NCI-H1092 treated with DMSO at 0.1 percent for 48 hours (cell line): ENCODE measurements at places on chromosomes 5 and 9.
A peak's percentile ranks its signal among the peaks of the same experiment; 100 is the strongest.

- DNase-seq: no peak
Observed at GRCh38 chr5:170573114-170573513, 69.3 kb downstream of the KCNIP1 start.

DNA sequence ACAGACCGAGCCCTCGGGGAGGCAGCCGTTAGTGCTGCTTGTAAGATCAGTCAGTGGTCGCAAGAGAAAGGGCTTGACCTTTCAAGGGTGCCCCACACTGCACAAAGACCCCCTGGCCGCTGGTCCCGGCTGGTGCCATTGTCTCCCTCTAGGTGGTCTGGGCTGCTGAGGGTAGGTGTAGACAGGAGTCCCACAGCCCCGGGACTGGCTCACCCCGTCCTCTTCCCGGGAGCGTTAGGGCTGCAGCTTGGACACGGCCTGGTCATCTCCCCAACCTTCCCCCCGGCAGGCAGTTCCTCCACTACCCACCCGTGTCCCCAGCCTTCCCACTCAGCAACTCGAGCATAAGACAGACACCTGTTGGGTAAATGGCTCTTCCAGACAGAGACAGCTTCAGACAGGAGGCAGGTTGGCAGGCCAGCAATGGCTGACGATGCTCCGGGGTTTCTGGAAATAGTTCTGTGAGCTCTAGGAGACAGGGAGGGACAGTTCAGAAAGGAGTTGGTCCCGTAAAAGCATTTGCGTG is 15.3 kb upstream of the TMEM250 start:
- DNase-seq: no peak

- no peak for DNase-seq
Observed at GRCh38 chr9:32698706-32699277, 63.3 kb upstream of the TAF1L start.

- no peak for DNase-seq
Observed at GRCh38 chr9:129392093-129392541, 214.1 kb upstream of the IER5L start.

DNA sequence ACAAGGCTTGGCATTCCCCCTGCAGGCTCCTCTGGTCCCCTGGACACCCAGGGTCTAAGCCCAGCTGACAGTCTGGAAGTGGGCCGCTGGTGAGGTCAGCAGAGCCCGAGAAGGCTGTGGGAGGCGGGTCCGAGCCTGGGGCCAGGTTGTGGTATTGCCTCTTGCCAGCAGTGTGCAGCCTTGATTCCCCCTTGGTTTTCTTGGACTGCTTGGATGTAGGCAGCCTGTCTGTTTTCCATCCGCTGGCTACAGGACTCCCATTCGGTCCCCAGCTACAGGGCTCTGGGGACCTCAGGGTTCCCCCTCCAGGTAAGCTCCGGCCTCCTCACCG is 1.6 kb downstream of the AIF1L start:
- DNase-seq: no peak

DNA sequence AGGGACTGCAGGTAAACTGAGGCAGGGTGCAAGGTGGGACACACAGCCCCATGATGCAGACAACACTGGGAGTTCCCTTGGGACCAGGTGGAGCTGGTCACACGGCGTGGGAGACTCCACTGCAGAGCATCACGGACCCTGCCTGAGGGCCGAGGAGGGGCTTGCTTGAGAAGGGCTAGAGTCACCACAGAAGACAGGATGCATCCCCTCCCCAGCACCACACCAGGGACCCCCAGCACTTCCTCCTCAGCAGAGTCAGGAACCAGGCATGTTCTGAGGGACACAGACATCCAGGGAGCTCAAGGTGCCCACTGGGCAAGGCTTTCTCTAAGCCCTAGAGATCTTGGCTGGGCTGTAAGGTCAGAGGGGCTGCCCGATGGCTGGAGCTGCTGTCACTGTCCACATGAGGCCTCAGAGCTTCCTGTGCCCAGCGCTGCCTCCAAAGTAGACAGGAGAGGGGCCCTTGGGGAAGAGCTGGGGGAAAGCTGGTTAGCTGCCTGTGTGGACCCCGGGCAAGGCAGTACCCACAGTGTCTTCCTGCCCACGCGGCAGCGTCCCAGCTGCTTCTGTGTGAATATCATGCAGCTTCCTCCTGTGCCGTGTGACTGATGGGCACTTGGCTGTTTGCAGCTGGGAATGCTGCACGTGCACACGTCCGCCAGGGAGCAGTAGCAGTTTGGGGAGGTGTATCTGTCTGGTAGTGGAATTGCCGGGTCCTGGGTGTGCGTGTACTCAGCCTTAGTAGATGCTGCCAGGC is 176.6 kb downstream of the CACNA1B start:
- DNase-seq: no peak

- DNase-seq: peak; percentile 66
Observed at GRCh38 chr5:55226027-55226933, 835 bp downstream of the MCIDAS start.

DNA sequence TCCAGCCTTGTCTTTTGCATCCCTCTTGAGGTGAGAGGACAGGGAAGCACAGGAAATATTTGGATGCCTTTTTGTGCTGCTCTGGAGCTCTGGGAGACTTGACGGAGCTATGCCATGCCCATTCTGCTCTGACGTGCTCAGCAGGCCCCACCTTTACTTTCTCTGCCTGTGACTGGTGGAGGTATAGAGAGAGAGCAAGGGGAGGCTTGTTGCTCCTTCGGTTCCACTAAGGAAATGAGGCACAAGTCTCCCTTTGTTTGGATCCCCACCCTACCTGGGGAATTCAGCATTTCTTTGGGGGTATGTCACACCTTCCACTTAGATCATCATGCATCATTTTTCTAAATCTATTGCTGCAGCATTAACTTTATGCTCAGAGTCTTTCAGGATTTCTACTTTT is 121.8 kb upstream of the CNTLN start:
- no peak for DNase-seq

DNA sequence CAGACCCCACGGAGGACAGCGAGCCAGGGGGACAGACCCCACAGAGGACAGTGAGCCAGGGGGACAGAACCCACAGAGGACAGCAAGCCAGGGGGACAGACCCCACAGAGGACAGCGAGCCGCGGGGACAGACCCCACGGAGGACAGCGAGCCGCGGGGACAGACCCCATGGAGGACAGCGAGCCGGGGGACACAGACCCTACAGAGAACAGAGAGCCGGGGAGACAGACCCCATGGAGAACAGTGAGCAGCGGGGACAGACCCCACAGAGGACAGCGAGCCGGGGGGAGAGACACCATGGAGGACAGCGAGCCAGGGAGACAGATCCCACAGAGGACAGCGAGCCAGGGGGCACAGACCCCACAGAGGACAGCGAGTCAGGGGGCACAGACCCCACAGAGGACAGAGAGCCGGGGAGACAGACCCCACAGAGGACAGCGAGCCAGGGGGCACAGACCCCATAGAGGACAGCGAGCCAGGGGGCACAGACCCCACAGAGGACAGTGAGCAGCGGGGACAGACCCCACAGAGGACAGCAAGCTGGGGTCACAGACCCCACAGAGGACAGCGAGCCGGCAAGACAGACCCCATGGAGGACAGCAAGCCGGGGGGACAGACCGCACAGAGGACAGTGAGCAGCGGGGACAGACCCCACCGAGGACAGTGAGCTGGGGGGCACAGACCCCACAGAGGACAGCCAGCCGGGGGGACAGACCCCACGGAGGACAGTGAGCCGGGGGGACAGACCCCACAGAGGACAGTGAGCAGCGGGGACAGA is 4.4 kb upstream of the ZDHHC11 start:
- DNase-seq: no peak

DNA sequence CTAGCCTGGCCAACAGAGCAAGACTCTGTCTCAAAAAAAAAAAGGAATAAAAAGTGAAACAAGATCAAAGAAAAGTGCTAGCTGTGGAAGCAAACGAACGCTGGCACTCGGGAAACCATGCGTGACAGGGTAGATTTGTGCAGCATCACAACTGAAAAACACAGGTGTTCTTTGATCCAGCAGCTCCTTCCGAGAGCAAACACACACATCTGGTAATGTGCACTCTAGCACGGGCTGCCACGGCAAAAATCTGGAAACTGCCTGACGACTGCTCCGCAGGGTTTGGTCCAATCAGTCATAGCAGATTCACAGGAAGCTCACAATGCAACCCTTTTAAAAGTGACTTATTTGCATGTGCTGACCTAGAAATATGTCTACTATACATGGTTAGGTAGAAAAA is 80.0 kb downstream of the SYK start:
- DNase-seq: no peak

- no peak for DNase-seq
Observed at GRCh38 chr5:145660897-145661640, 174.1 kb downstream of the PRELID2 start.

- DNase-seq: no peak
Observed at GRCh38 chr5:172860520-172861443, 26.7 kb downstream of the ERGIC1 start.

DNA sequence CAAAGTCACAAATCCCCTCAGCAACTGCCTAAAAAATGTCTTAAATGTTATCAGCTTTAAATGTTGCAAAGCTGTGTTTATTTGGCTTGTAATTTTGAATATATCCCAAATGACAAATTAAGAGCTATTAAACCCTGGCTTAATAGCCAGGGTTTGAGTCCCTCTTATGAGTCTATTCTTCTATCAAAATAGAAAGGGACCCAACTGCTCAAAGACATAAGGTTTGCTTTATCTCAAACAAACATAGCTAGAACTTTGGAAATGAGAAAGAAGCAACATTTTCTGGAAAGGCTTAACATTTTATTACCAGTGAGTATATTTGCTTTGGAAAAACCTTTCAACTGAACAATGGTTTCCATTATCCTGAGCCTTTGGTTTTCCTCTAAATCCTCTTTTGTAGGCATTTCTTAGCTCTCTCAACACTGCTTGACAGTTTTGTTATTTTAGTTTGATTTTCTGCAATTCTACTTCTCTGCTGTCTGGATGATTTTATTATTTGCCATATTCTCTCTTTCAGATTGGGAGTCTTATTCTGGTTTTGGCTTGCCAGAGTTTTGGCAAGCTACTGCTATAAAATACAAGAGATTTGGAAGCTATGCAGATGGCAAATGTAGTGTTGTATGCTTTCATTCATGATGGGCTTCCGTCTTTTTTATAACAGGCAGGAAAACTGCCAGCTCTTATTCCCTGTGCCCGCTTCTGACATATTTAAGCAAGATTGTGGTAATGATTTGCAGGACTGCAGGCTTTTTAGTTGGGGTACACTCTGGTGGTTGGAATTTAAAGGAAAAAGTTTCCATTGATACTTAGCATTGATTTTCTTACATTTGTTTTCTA is 734.9 kb downstream of the DTWD2 start:
- peak; percentile 59 for DNase-seq

GRCh38 chr5:10860645-10861422 is 99.8 kb upstream of the DAP start:
- DNase-seq: no peak

GRCh38 chr9:81871695-81872094 is 56.5 kb upstream of the SPATA31D4 start:
- no peak for DNase-seq

DNA sequence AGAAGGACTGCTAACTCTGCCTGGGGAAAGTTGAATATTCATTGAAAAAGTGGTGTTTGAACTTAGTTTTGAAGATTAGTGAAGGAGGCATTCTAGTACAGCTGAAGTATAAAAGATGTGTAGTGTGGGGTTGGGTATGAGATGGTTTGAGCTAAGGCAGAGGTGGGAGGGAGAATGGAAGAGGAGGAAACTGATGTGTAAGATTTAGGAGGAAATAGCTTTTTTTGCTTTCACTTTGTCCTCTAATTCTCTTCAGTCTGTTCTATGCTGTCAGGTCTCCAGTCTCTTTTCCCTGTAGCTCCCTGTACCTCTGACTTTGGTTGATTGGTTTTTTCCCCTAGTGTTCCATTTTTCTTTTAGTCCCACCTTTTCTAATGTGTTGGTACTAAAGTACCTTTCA is 9.0 kb downstream of the CREBRF start:
- no peak for DNase-seq

DNA sequence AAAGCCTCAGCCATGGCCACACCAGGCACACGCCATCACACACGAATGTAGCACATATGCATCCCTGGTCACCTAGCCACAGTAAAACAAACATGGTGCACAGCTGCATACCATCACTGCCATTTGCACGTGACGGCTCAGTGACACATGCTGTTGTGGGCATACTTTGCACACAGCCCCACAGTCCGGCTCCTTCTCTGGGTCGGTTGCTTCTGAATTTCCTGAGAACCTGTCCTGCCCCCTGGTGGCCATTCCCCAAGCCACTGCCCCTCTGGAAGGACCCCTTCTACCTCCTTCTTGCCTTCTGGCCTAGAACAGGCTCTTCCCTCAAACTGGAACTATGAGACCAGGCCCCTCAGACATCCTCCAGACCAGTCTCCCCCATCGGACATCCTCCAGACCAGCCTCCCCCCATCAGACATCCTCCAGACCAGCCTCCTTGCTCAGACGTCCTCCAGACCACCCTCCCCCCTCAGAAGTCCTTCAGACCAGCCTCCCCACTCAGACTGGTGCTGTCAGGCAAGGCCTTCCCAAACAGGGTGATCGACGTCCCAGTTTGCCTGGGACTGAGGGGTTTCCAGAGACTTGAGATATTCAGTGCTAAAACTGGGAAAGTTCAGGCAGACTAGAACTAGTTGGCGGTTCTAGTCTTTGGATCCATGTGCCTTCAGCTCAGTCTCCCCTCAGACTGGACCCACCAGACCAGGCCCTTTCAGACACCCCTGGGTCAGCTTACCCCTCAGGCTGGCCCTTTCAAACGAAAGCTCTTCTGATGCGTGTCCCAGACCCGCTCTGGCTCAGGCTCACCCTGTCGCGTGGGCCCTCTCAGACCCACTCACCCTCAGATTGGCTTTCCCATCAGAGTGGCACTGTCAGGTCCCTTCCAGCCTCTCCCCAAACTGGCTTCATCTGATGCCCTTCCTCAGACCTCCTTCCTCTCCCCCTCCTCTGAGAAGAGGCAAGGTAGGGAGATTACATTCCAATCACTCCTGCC is 24.3 kb upstream of the ENHO start:
- DNase-seq: peak; percentile 55

DNA sequence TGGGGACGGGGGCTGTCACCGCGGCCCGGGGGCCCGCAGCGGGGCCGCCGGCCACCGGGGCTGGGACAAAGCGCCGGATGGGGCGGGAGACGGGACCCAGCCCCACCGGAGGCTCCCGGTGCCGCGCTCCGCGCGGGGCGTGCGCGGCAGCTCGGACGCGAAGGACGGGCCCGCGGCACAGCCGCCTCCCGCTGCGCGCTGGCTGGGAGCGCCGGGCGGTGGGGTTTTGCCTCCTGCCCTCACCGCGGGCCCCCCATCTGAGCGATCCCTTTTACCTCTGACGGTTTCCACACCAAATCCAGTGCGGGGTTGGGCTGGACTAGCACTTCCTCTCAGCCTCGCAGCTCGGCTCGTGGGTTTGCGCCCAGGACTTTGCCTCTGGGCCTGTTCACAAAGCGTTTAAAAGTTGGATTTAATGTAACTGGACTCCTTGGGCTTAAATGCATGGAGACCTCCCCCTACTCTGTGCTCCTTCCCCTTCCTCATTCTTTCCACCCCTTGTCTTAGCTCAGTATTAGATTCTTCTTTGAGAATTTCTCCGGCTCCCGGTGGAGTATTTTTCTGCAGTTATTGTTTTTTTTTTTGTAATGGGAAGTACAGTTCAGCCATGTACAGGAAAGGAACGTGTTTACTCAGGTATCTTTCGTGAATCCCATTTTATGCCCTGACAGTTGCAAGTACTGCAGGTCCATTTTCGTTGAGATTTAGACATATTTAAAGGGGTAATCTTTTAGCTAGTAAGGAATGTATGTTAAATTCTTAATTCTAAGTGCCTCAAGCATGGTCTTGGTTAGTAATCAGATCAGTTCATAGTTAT is 691 bp downstream of the FCHO2 start:
- peak; percentile 14 for DNase-seq
